Ascending aorta (tissue), 2 donors: ENCODE measurements at places on chromosomes 2 and 18.
A peak's percentile ranks its signal among the peaks of the same experiment; 100 is the strongest.

- DNase-seq = no peak
Measured at GRCh38 chr2:167134381-167135072, 246.2 kb downstream of the XIRP2 start.

GRCh38 chr18:24841536-24841935 is 381.1 kb downstream of the HRH4 start:
- no peak for DNase-seq

GRCh38 chr2:208034503-208035140 is 9.3 kb upstream of the PLEKHM3 start:
- DNase-seq = no peak

DNA sequence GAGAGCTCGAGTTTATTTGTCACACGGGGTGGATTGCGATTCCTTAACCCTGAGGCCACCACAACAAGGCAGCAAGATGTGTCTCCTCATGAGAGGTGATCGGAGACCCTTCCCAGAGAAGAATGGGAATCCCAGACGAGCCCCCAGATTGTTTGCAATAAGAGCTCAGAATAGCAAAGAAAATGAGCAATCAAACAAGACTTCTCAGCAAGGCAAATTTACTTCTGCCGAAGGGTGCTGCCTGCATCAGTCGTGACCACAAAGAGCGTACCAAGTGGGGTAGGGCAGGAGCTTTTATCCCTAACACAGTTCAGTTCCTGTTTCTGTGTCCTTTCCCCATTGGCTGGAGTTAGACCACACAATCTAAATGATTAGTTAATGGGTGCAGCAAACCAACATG is 237.5 kb upstream of the SYT4 start:
- no peak for DNase-seq

DNA sequence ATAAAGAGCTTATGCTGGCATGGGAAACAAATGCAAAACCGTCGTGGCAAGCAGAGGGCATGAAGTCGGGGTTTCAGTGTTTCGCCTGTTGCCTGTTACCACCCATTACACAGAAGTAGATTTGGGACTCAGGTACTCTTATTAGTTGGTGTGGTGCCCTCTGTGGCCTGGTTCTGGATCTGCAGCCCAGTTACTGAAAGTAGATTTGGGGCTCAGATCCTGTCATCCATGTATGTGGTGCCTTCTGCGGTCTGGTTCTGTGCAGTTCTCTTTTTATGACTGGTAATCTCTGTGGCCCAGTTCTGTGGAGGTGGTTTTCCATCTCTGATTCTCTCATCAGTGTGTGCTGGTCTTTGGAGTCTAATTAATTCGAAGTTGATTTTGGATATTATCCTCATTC is 45.2 kb downstream of the ADNP2 start:
- DNase-seq = no peak

DNA sequence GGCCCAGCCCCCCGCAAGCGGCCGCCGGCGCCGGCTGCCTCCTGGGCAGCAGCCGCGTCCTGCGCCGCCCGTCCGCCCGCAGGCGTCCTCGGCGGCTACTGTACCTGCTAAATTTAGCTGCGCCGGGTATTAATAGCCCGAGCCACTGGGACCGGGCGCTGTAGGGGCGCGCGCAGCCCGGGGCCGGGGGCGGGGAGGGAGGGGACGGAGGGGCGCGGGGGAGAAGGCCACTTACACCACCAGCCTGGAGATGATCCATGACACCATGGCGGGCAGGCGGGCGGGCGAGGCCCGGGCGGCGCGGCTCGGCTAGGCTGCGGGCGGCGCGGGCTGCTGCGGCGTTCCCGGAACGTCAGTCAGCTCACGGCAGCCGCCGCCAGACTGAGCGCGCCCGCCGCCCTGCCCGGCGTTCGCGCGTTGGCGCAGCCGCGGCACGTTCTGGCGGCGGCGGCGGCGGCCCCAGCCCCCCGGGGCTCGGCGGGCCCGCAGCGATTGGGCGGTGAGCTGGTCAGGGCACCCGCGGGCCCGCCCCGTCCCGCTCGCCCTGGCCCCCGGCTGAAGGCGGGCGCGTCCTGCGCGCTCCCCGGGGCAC is at the start of gene REEP1:
Gene REEP1 (minus strand): TSS at position 383 of the 592 bp plus-strand sequence. CDS start 116 bp downstream, at position 267.
- DNase-seq = no peak

DNA sequence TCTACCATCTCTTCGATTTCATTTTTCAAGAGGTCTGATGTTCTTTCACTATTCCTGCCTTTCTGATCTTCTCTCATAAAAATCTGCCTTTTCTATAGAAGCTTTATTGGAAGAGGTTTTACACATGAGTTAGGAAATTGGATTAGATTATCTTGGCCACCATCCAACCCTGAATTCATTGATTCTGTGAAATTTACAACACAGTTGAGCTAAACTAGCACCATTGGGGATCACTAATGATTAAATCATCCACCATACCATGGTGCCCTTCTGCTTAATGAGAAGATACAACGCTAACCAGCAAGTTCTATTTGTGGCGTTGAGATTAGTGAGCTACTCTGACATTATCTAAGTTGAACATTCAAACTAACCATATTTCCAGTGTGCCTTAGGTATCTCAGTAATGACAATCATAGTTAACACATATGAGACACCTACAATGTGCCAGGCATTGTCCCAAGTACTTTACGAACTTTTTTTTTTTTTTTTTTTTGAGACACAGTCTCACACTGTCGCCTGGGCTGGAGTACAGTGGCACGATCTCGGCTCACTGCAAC is 17.3 kb upstream of the LBH start:
- peak; percentile 42 for DNase-seq

DNA sequence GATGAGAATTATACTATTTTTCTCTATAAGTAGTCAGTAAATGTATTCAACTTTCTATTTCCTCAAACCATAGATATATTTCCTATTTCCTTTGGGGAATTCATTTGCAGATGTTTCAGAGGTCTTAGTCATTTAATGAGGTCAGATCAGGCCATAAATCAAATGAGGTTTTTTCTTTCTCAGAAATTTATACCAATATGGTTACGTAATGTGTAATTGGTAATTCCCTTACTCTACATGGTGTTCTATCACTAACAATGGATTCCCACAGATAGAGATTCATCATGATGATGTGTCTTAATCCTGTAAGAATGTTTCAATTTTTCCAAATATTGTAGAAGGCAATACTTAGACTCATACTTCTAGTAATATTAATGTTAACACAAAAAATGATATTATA is 108.0 kb downstream of the DPP4 start:
- no peak for DNase-seq

- DNase-seq = peak; percentile 98
Measured at GRCh38 chr2:109322111-109322510, 193.1 kb downstream of the SH3RF3 start.

- no peak for DNase-seq
Measured at GRCh38 chr18:57901825-57902589, 98.9 kb upstream of the ATP8B1 start.

GRCh38 chr2:160223560-160223959 is 23.5 kb upstream of the ITGB6 start:
- DNase-seq = no peak

GRCh38 chr18:29749704-29750103 is 1292.8 kb downstream of the DSC3 start:
- no peak for DNase-seq

DNA sequence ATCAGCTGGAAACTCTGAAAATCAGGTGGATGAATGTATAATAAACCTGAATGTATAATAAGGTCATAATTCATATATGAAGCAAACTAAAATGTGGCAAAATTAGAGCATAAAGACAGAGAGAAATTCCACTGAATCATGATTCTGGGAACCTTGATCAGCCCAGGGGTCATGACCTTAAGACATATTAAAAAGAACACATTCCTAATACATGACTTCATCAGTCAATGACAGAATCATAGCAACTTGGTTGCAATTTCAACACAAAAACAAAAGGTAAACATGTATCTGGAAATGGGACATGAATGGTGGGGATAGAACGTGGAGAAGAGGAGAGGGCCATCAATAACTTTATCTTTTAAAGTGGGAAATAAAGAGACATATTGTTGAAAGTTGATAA is 17.6 kb downstream of the AFF3 start:
- no peak for DNase-seq

GRCh38 chr2:178152033-178152432 is 39.8 kb downstream of the RBM45 start:
- DNase-seq = no peak

- DNase-seq = no peak
Measured at GRCh38 chr18:48215876-48216638, 193.1 kb downstream of the ZBTB7C start.

GRCh38 chr2:179250848-179251504 is 13.7 kb downstream of the SESTD1 start:
- no peak for DNase-seq

DNA sequence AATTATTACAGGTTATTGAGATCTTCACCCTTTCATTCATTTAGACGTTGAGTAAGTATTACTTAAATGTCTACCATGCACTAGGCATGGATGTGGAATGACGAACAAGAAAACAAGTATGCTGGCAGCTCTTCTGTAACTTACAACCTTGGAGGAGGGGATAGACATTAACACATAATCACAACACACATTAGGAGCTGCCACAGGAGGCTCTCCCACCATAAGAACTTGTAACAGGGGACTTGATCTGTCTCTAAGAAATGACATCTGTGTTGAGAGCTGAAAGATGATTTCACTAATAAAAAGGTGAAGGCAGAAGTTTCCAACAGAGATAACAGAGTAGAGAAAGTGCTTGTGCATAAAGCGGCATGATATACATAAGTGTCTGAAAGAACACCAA is 384.7 kb upstream of the ZEB2 start:
- DNase-seq = no peak

DNA sequence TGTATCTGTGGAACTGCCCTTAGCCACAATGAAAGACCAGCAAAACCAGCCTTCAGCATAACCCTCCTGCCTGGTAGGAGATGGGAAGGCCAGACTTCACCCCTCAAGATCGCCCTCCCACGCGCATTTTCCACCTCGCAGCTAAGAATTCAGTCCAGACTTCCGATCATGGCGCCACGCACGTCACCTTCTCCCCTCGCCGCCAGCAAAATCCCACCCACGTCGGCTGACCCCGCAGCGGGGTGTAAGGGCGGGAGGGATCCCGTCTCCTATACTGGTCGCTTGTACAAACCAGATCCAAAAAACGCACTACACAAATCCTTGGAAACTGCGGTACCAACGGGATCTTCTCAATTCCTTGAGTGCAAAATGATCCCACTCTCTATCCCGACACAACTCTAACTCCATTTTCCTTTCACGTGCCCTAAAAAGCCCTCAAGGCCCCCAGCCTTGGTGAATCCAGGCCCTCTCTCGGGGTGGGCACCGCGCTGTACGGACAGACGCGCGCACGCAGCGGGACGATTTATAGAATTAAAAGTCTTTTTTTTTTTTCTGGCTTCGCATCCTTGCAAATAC is 1.0 kb upstream of the BMPR2 start:
- no peak for DNase-seq

GRCh38 chr2:3257166-3257565 is 120.5 kb downstream of the EIPR1 start:
- peak; percentile 7 for DNase-seq

DNA sequence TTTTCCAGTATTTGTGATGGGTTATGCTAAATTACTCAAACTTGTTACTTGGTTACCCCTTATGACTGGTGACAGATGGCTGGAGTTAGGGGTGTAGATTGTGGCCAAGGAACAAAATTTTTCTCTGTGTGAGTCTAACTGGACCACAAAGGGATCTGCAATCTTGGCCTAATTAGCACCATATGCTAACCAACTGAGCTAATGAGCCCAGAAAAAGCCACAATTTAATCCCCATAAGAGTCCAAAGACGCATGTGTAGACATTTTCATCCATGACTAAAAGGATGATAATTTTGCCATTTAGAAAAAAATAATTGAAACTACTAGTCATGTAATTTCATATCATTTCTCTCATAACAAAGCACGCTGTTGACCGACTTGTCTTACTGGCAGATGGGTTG is 151.2 kb downstream of the ABCA12 start:
- no peak for DNase-seq

DNA sequence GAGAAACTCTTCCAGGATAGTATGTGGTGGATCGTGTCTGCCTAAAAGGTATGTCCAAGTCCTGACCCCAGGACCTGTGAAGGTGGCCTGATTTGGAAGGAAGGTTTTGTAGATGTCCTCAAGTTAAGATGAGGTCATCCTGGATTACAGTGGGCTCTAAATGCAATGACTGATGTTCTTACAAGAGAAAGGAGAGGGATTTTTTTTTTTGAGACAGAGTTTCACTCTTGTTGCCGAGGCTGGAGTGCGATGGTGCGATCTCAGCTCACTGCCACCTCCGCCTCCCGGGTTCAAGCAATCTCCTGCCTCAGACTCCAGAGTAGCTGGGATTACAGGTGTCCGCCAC is 19.9 kb downstream of the MBP start:
- no peak for DNase-seq

- no peak for DNase-seq
Measured at GRCh38 chr2:10688921-10689807, 611 bp downstream of the NOL10 start.

GRCh38 chr2:96739076-96739632 is 710 bp downstream of the LMAN2L start:
- no peak for DNase-seq

- DNase-seq = no peak
Measured at GRCh38 chr2:3300224-3300995, 77.2 kb downstream of the EIPR1 start.

DNA sequence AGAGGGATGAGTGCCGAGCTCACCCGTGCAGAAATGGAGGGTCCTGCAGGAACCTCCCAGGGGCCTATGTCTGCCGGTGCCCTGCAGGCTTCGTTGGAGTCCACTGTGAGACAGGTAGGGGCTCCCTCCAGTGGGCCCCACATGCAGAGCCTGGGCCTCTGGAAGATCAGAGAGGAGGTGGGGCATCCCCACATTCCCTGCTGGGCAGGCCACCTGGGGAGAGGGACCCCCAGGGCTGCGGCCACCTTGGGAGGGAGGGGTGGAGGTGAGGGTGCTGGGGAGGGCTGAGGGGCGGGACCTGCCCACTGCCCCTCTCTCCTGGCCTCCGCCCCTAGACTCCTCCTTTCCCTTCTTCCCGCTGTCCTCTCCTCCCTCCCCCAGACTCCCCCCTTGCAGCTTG is 38.5 kb downstream of the MTERF4 start:
- DNase-seq = peak; percentile 42

DNA sequence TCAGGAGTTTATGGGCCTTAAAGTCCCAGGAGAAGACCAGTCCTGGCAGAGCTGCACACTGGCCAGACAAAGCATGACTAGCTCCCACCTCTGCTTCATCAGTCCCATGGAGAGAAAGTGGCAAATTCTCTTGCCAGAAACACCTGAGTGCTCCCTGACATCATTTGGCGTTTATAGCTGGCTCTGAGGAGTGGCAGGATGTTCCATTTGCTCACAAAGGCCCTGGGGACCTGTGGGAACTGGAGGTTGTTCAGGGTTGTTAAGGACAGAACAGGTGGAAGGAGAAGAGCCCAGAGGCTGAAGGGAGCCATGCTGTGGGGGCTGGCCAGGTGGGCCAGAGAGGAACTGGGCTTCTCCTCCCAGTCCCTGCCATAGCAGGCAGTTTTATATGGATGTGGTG is 56.1 kb downstream of the RPL37A start:
- DNase-seq = no peak

DNA sequence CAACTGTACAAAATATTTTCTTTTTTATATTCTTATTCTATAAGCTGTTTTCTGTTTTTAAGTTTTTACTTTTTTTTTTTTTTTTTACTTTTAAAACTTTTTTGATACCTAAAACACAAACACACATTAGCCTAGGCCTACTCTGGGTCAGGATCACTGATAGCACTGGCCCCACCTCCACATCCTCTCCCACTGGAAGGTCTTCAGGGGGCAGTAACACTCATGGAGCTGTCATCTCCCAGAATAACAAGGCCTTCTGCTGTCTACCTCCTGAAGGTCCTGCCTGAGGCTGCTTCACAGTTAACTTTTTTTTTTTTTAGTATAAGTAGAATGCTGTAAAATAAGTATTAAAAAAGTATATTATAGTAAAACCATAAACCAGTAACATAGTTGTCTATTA is 415.1 kb downstream of the PTPRM start:
- DNase-seq = no peak
